OCI-LY7 (cell line): ENCODE measurements at places on chromosomes 13 and 19. TPM values are rescaled to one million over a fixed set of nuclear protein-coding genes. Genes with fewer than 3 reads are reported as not detected.

Gene RDH8
- total RNA-seq, result not detected in 2 replicates

Gene CBY2
- not detected in 2 replicates for total RNA-seq

Gene ZNF547
- 4.5 and 4.8 TPM in 2 replicates for total RNA-seq

DNA sequence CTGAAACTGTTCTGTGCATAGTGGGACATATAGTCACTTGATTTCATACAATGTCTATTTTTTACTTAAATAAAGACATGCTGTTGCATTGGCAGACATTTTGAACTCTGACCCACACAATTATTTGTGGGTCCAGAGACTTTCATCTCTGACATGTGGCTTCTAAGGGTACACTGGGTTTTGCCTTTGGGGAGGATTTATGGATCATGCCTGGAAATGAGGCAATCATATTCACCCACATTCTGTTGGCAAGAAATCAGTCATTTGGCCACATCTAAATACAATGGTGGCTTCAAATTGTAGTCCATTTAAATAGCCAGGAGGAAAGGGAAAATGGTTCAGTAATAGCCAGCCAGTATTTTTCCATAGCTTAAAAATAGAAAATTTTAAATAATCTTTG, 238.3 kb upstream of the KLF12 start:
- DNase-seq, result no peak

DNA sequence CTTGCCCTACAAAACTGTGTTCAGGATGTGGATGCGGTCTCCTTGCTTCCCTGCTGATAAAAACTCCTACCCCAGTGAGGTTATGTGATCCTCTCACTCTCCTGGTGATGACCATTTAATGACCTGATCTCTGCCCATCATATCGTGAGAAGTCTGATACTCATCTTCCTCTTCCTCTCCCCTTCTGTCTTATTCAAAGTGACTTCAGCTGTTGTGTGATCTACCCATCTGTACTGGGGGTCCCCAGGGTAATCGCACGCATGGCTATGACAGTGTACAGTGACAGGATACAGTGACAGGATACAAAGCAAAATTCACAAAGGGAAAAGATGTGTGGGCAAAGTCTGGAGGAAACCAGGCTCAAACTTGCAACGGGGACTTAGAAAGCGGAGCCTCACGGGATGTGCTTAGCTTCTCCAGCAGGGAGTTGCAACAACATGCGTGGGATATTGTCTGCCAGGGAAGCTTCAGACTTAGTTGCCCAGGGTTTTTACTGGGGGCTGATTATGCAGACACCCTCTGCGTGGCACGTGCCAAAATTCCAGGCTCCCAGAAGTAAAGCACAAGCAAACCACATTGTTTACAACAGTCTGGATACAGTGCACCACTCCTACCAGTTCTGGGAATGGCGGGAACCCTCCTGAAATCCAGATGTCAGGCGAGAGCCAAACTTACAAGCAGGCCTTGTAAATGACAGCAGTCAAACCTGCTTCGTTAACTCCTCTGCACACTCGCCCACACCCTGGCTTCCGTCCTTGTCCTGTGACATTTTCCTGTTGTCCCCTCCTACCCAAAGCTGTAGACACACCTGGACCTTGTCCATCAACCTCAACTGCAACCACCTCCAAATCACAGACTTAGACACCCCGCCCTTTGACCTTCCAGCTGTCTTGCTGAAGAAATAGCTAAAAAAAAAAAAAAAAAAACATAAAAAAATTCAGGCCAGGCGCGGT, 18.0 kb upstream of the GARRE1 start:
- DNase-seq, result no peak

Gene ZNF534
- not detected in 2 replicates for total RNA-seq

DNA sequence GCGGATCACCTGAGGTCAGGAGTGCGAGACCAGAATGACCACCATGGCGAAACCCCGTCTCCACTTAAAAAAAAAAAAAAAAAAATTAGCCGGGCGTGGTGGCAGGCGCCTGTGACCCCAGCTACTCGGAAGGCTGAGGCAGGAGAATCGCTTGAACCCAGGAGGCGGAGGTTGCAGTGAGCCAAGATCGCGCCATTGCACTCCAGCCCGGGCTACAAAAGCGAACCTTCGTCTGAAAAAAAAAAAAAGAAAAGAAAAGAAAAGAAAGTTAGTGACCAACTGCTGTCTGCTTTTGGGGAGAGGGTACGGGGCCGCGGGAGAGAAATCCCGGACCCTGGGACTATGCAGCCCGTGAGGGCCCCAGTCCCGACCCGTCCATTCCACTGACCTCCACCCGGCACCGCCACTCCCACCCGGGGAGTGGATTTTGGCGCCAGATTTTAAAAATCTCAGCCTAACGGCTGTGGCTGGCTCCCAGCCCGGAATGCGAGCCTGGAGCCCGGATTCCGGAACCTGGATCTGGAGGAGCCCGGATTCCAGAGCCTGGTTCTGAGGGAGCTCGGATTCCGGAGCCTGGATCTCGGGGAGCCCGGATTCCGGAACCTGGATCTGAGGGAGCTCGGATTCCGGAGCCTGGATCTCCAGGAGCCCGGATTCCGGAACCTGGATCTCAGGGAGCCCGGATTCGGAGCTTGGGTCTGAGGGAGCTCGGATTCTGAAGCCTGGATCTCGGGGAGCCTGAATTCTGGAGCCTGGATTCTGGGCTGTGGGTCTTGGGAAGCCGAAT, 6.1 kb upstream of the LMNB2 start:
- DNase-seq, result no peak

DNA sequence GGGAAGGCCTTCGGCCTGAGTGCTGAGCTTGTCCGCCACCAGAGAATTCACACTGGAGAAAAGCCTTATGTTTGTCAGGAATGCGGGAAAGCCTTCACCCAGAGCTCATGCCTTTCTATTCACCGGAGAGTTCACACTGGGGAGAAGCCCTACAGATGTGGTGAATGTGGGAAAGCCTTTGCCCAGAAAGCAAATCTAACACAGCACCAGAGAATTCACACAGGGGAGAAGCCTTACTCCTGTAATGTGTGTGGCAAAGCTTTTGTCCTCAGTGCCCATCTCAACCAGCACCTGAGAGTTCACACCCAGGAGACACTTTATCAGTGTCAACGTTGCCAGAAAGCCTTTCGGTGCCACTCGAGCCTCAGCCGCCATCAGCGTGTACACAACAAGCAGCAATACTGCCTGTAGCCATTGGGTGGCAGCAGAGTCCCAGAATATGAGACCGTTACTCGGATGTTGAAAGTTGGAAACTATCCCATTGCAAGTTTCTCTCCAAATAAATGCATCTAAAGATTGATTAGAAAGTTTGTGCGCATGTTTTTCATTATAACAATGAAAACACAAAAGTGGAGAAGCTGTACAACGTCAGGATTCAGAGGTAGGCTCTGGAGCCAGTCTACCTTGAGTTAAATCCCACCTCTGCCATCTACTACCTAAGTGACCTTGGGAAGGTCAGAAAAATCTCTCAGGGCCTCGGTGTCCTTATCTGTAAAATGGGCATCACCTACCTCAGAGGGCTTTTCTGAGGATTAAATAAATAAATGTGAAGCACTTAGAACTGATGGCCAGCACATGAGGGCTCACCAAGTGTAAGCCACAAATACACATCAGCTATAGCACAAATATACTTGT, 21.1 kb downstream of the ZNF473 start:
- peak; percentile 74 for DNase-seq

Gene SLAIN1
- 16.4 and 19.5 TPM in 2 replicates for total RNA-seq

- DNase-seq, result no peak
Observed at GRCh38 chr19:35847911-35848310, 4.4 kb downstream of the NPHS1 start.

Gene SIGLEC9
- not detected in 2 replicates for total RNA-seq

Gene NHLRC3
- 35.4 and 39.4 TPM in 2 replicates for total RNA-seq

DNA sequence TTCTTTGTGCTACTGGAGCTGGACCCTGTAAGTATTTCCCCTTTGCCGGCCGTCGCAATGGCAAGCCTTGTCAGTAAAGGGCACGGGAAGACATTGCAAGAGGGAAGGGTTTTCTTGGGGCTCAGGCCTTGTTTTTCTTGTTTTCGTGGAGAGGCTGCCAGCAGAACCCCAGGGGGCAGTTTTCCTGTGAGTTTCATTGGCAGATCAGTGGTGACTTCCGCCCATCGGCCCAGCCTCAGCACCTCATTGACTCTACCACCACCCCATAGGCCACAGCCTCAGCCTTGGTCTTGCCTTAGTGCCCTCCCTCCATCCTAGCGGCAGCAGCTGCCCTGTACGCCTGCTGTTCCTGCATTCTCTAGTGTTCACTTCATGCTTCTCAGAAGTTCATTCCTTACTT, 61.5 kb downstream of the GJA3 start:
- no peak for DNase-seq

Gene ZNF90
- total RNA-seq, result 27.0 and 27.6 TPM in 2 replicates

Gene CYP4F2
- total RNA-seq, result not detected in 2 replicates

Gene FGF21
- not detected in 2 replicates for total RNA-seq

Gene PCDH8
- total RNA-seq, result not detected in 2 replicates

Gene FAM216B
- not detected in 2 replicates for total RNA-seq

DNA sequence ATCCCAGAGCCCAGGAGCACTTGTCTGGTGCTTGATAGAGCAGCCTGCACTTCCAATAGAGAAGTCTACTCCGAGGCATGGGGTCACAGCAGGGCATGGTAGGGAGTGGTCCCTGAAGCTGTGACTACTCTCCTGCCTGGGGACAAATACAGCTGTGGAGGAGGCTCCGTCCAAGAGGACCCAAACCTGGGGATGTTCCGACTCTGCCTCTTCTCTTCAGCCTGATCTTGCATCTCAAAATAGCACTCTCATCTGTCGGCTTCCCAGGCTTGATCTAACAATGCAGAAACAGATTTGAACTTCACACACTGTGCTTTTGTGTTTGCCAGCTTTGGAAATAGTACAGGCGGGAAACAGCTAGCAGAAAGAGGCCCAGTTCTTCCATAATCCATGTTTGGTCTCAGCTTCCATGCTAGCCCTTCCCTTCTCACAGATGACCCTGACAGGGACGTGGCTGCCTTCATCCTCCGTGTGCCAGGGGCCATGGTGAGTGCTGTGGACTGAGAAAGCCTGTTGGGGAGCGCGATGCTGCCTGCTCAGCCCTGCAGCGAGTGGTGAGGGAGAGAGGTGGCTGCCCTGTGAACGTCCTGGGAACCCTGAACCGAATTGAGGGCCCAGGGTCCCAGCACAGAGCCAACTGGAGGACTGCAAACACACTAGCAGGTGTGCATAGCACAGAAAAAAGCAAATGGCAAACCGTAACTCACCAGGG, 150.3 kb upstream of the GPR12 start:
- no peak for DNase-seq

GRCh38 chr13:79593641-79594275, 112.8 kb downstream of the NDFIP2 start:
- no peak for DNase-seq
